Naive thymus-derived CD8-positive, alpha-beta T cell (primary cell): ENCODE measurements at places on chromosomes 1 and 21. TPM values are rescaled to one million over a fixed set of nuclear protein-coding genes. Genes with fewer than 3 reads are reported as not detected.

The THRAP3 gene
- 123 TPM for total RNA-seq

The CD1E gene
- total RNA-seq, result not detected

The PTCH2 gene
- 2.0 TPM for total RNA-seq

The MMP23B gene
- 6.1 TPM for total RNA-seq
